ENCODE measurements at places on chromosomes 1 and 21. TPM values are rescaled to one million over a fixed set of nuclear protein-coding genes. Genes with fewer than 3 reads are reported as not detected.

The SLC35F3 gene
- total RNA-seq: not detected

The RHBG gene
- 0.42 TPM for total RNA-seq

The KIF21B gene
- 3.5 TPM for total RNA-seq

The FMO5 gene
- 145 TPM for total RNA-seq

The ADGRL4 gene
- 11.0 TPM for total RNA-seq

The HCRTR1 gene
- total RNA-seq: not detected

DNA sequence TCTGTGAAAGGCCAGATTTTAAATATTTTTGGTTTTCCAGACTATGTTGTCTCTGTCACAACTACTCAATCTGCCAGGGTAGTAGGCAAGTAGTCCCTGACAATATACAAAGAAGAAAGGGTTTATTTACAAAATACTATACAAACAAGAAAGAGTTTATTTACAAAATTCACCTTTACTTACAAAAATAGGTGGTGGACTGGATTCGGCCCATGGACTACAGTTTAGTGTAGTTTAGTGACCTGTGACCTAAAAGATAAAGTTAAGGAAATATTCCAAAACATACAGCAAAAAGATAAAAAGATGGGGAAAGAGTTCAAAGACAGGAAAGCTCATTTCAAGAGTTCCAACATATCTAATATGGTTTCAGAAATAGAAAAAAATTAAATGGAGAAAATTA is 52.9 kb upstream of the MAP10 start:
- H3K4me1 ChIP-seq: peaks cover 6% of the 10 kb centered on the region
- no peak overlapping the region for H3K4me3 ChIP-seq
- DNase-seq: no peak

- H3K36me3 ChIP-seq: no peaks in the 10 kb centered on the region
- H3K27me3 ChIP-seq: no peaks in the 10 kb centered on the region
- H3K27ac ChIP-seq: no peak overlapping the region
- no peak overlapping the region for H3K4me3 ChIP-seq
- H3K4me1 ChIP-seq: no peaks in the 10 kb centered on the region
- DNase-seq: no peak
Measured at GRCh38 chr1:60292140-60292539, 218.6 kb upstream of the C1orf87 start.

- peaks cover 67% of the 10 kb centered on the region for H3K27me3 ChIP-seq
- H3K36me3 ChIP-seq: no peaks in the 10 kb centered on the region
- DNase-seq: no peak
- peak overlapping the region; percentile 43 for H3K4me3 ChIP-seq
Measured at GRCh38 chr1:24928689-24929397, 1.2 kb downstream of the RUNX3 start.

DNA sequence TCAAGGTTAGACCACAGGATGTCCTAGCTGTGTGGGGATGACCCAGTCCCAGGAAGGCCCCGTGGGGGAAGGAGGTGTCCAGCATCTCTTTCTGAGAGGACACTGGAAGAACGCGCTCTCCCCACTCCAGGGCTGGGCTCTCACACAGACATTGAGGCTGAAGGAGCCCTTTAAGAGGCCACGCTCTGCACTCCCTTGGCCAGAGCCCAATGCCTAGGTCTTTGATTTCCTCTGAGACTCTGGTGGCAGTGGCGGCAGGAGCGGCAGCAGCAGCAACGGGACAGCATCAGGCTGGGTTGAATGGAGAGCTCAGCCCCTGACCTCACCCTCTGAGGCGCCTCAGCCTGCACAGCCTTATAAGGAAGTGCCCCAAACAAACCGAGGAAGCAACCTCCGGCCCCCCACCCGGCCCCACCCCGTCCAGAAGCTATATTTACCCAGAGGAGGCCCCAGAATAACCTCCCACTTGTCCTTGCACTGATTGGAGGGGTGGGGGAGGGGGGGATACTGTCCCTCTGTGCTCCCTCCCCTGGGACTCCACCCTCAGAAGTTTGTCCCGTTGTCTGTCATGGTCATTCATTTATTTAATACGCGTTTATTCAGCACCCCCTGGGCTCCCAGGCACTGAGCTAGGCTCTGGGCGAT is 12.3 kb downstream of the NES start:
- H3K4me1 ChIP-seq: no peaks in the 10 kb centered on the region
- peak overlapping the region; percentile 43 for H3K27ac ChIP-seq
- no peaks in the 10 kb centered on the region for H3K36me3 ChIP-seq
- DNase-seq: no peak

DNA sequence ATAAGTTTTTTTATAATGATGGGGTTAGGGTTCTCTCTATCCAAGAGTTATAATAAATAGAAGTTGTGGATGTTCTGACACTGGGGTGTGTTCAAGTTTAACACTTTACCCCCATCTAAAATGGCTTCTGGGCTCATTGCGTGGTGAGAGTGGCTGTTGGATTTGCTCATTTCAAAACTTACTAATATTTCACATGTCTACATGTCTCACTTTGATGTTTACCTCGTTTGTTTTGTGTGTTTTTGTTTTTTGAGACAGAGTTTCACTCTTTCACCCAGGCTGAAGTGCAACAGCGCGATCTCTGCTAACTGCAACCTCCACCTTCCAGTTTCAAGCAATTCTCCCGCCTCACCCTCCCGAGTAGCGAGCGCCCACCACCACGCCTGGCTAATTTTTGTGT is 3.7 kb downstream of the RRP1B start:
- peaks cover 16% of the 10 kb centered on the region for H3K4me1 ChIP-seq
- H3K27me3 ChIP-seq: no peaks in the 10 kb centered on the region
- H3K4me3 ChIP-seq: no peak overlapping the region
- DNase-seq: no peak
- H3K36me3 ChIP-seq: peaks cover 4% of the 10 kb centered on the region

DNA sequence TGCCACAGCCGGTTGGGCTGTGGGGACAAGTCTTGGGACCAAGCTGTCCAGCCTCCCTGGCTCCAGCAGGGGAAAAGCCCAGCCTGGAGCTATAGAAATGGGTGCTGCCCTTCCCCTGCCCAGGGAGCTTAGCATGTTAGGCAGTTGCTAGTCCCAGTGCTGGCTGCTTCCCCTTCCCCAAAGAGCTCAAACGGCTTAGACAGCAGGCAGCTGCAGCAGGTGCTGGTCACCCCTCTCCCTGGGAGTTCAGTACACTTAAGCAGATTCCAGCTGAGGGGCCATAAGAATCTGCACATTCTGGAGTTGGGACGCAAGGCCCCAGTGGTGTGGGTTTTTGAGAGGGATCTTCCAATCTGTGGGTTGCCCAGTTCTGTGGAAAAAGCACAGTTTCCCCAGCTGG is 11.1 kb upstream of the REG4 start:
- H3K36me3 ChIP-seq: no peaks in the 10 kb centered on the region
- H3K4me3 ChIP-seq: no peak overlapping the region
- no peaks in the 10 kb centered on the region for H3K4me1 ChIP-seq
- DNase-seq: no peak
- H3K27ac ChIP-seq: no peak overlapping the region

DNA sequence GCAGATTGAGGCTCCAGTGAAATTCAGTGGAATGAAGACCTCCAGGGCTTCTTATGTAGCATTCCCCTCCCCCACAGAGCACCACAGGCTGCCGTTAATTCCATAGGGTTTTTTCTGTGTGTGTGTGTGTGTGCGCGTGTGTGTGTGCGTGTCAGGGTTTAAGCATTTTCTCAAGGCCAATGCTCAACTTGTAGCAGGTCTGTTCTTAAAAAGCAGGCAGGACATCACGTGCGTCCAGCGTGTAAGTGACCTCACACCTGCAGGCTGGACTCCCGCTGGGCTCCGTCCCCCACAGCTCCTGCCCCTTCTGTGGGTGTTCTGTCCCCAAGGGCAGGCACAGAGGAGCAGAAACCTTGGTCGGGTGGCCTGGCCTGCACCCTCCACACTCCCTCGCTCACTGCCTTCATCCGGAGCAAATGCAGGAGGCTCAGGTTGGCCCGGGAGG is 5.3 kb downstream of the PRDM16 start:
- peaks cover 13% of the 10 kb centered on the region for H3K27me3 ChIP-seq
- no peak overlapping the region for H3K27ac ChIP-seq
- no peaks in the 10 kb centered on the region for H3K4me1 ChIP-seq
- H3K36me3 ChIP-seq: no peaks in the 10 kb centered on the region

DNA sequence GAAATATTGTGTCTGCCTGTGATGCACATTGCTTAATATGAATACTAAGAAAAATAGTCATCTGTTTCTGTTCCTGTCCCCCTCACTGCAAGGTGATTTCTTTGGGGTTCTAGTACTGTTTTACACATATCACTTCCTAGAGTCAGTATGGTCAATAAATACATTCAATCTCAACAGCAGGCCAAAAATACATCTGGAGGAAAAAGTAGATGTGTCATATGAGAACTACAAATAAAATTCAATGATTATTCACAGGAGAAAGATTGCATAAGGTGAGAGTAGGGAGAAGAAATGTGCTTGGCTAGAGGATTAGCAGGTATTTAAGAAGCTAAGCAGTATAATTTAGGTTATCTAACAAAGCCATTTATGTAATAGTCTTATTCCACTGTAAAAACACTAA is 45.3 kb upstream of the SAMSN1 start:
- no peaks in the 10 kb centered on the region for H3K4me1 ChIP-seq
- no peaks in the 10 kb centered on the region for H3K36me3 ChIP-seq
- H3K27ac ChIP-seq: no peak overlapping the region

DNA sequence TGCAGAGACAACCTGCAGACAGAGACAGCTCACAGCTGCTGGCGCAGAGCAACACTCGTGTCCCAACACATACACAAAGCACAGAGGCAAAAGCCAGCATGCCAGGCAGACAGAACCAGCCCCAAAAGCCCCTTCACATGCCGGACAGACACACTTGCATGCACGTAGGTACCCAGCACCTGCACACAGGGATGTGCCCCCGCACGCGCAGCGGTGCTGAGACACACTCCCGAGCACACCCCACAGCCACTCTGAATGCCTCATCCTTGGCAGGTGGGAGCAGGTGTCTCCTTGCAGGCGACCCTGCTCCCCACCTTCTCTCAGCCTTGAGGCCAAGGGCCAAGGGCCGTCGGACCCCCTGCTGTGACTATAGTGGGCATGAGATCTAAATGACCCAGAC is 41.2 kb upstream of the ZC3H12A start:
- H3K4me1 ChIP-seq: no peaks in the 10 kb centered on the region
- no peak overlapping the region for H3K27ac ChIP-seq
- H3K36me3 ChIP-seq: no peaks in the 10 kb centered on the region

DNA sequence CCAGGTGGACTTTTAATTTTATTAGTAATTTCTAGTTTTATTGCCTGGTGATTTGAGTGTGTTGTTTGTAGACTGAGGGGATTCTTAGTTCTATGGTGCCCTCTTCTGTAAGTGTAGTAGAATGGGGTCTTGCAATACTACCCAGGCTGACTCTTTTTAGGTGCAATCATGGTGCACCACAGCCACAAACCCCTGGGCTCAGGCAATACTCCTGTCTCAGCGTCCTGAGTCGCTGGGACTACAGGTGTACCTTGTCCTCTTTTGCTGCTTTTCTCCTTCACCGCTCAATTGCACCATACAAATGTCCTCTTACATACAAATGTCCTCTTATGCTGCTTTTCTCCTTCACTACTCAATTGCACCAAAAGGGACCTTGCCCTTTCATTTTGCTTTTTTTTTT is 43.1 kb downstream of the SCP2 start:
- no peaks in the 10 kb centered on the region for H3K27me3 ChIP-seq
- no peak overlapping the region for H3K4me3 ChIP-seq
- no peak overlapping the region for H3K27ac ChIP-seq
- no peaks in the 10 kb centered on the region for H3K4me1 ChIP-seq

All from right lobe of liver (tissue), 6 donors.